ENCODE measurements at places on chromosomes 1 and 21.
A peak's percentile ranks its signal among the peaks of the same experiment; 100 is the strongest.

DNA sequence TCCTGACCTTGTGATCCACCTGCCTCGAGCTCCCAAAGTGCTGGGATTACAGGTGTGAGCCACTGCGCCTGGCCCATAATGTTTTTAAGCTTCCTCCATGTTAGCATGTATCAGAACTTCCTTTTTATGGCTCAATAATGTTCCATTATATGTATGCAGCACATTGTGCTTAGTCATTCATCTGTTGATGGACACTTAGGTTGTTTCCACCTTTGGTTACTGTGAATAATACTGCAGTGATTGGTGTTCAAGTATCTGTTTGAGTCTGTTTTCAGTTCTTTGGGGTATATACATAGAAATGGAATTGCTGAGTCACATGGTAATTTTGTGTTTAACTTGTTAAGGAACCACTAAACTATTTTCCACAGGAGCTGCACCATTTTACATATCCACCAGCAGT is 17.7 kb downstream of the CMPK1 start:
- DNase-seq = no peak

DNA sequence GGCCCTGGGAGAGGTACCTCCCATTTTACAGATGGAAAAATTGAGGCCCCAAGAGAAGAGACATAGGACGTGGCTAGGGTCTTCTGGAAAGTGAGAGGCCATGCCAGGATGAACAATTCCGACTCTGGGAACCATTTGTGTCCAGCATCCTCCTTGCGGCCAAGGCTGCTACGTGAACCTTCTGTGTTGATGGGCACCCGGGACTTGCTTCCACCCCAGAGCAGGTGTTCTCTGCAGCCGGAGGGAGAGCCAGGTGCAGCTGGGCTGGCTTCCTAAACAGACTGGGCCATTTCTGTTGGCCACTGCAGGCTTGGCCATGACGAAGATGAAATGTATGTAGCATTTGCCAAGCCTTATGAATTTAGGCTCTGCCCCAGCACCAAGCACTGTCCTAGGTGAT is 118.9 kb downstream of the PRDM2 start:
- DNase-seq = no peak

DNA sequence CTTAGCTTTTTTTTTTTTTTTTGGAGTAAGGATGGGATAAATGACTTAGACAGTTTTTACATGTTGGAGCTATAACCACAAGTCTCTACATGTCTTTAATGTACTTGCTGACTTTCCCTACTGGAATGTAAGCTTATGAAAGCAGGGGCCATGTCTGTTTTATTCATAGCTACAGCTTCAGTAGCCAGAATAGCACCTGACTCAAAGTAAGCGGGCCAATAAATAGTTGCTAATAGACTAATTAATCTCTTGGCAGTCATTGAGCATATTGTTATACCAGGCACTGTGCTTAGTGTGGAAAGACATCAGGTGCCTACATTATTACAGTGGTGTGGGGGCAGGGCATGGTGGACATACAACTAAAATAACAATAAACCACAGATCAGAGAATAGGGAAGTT is 84.4 kb upstream of the HOOK1 start:
- no peak for DNase-seq

GRCh38 chr1:12150456-12151200 is 16.2 kb upstream of the TNFRSF1B start:
- DNase-seq = no peak

DNA sequence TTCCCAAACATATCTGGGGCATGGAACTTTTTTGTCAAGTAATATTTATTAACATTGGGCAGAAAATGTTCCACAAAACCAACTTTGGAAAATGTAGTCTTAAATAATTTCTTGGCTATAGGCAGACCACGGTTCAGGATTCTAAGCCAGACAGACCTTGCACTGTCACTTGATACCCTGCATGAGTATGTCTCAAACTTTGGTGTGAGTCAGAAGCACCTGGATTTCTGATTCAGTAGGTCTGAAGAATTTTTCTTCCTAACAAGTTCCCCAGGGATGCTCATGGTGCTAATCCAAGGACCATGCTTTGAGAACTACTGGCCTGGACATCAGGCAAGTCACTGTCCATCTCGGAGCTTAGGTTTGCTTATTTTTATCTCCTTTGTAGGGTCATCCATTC is 562.0 kb downstream of the PLPP3 start:
- no peak for DNase-seq

- peak; percentile 37 for DNase-seq
These were observed 16.1 kb downstream of the ENSA start for GRCh38 chr1:150613061-150613920.

GRCh38 chr21:34979383-34979782 is 69.7 kb downstream of the RUNX1 start:
- no peak for DNase-seq

DNA sequence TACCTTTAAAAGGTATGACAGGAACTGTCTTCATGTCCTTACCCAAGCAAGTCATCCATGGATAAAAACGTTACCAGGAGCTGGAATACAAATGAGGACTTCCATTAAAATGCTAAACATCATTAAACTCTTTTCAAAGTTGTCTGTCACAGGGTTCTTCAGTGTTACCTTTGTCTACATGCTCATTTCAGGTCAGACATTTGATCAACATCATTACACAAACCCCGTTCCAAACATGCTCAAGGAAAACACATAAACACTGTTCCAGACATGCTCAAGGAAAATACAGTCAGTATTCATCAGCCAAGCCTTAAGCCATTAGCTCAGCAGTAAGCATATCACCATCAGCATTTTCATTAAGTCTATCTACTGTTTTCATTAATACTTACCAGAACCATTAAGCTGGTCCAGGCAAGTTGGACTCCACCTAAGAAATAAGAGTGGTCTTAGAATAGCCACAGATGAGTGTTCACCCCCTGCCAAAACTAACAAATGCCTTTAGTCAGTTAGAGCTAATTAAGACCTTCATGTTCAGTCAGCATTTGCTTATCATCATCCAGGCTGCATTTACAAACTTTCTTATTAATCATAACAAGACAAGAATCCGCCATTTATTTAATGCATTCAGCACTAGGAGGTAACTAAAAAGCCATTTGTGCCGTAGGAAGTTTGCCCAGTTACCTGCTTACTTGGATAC is 2.2 kb downstream of the GAS5 start:
- DNase-seq = no peak

GRCh38 chr1:206544562-206545257 is 37.4 kb downstream of the RASSF5 start:
- DNase-seq = peak; percentile 84

- no peak for DNase-seq
These were observed 14.3 kb downstream of the ACKR1 start for GRCh38 chr1:159218649-159219636.

GRCh38 chr1:247408100-247408499 is 7.9 kb upstream of the NLRP3 start:
- DNase-seq = no peak

DNA sequence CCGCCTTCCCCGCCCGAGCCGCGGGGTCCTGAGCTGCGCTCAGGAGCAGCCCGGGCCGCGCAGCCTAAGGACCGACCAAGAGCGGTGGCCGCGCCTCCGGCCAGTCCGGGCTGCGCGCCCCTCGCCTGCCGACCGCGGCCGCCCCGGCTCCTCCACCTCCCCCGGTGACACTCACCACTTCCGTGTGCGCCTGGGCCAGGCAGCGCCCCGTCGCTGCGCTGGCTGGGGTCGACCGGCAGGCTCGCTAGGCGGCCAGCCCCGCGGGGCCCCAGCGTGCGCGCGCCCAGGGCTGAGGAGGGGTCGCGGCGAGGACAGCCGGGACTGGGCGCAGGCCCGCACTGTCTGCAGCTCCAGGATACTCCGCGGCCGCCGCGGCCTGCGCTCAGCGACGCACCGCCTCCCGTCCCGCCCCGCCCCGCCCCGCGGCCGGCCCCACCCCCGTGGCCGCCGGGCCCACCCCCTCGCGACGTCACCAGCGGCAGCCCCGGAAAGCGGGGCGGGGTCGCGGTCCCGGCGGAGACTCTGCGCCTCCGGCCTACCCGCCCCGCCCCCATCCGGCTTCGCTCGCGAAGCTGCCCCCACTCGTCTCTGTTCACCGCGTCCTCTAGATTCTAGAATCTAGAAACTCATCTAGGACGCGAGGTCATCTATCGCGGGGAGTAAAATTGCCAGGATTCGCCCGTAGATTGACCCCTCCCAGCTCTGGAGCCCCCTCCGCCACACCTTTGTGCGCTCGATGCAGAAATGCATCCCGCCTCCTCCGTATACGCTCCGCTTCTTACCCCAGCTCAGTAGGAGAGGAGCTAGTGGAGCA is at the start of gene JAK1:
JAK1 (minus strand) TSS at position 392 of the 814 bp plus-strand sequence. CDS start 80,285 bp downstream, outside the sequence.
- DNase-seq = peak; percentile 87

DNA sequence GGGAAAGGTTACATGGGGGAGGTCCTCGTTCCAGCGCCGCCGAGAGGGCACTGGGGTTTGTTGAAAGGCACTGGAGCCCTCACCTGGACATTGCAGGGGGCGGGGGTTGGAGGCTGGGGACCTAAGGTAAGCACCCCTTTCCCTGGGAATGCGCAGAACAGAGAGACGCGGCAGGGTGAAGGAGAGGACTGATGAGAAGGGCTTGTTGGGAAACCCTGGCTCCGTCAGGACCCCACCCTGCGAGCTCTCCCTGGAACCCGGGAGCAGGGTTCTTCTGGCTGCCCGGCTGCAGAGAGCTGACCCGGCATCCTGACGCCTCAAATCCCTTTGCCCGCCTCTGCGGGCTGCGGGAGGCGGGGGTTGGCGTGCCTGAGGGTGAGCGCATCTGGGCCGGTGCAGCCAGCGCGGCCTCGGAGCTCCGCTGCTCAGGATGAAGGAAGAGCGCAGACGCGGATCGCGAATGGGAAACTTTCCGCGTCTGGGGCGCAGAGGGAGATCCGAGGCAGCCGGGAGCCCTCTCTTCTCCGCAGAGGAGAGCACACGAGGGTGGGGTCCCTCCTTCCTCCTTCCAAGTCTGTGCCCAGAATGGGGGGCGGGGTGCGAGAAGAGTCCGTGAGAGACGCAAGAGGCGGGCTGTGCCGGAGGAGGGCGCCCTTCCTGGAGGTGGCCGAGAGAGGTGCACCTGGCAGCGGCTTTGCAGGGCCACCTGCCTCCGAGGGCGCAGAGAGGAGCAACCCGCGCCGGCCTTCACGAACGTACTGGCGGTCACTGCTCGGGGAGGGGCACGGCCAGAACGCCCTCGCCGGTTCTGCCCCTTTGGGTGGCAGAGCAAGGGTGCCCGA is 2.4 kb downstream of the IGSF21 start:
- DNase-seq = no peak

DNA sequence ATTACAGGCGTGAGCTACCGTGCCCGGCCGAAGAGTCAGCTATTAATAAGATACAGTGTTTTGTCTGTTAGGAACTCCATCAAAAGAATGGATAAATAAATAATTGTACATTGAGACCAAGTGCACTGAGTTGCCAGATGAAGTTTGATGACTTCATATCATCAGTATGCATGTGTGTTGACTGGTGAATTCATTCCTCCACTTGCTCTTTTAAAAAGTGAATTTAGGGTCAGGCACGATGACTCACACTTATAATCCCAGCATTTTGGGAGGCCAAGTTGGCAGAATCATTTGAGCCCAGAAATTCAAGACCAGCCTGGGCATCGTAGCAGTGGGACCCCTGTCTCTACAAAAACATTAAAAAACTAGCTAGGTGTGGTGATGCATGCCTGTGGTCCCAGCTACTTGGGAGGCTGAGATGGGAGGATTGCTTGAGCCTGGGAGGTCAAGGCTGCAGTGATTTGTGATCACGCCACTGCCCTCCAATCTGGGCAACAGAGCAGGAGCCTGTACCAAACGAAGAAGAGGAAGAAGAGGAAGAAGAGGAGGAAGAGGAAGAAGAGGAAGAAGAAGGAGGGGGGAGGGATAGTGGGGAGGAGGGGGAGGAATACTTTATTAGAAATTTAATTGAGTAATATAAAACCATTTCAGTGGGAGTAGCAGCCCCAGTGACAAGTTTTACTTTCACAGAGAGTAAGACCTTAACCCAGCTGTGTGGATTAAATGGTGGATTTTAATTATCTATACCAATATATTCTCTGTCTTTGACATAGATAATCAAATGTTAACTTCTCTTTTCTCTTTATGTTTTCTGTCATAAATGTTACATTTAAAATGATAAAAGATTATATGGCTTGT is 74.9 kb downstream of the CCDC18 start:
- no peak for DNase-seq

- no peak for DNase-seq
These were observed 4.7 kb downstream of the SLC1A7 start for GRCh38 chr1:53137729-53138128.

GRCh38 chr21:28781602-28782276 is 210.9 kb downstream of the LTN1 start:
- no peak for DNase-seq

- DNase-seq = no peak
These were observed 108.9 kb upstream of the GJB5 start for GRCh38 chr1:34645919-34646318.

DNA sequence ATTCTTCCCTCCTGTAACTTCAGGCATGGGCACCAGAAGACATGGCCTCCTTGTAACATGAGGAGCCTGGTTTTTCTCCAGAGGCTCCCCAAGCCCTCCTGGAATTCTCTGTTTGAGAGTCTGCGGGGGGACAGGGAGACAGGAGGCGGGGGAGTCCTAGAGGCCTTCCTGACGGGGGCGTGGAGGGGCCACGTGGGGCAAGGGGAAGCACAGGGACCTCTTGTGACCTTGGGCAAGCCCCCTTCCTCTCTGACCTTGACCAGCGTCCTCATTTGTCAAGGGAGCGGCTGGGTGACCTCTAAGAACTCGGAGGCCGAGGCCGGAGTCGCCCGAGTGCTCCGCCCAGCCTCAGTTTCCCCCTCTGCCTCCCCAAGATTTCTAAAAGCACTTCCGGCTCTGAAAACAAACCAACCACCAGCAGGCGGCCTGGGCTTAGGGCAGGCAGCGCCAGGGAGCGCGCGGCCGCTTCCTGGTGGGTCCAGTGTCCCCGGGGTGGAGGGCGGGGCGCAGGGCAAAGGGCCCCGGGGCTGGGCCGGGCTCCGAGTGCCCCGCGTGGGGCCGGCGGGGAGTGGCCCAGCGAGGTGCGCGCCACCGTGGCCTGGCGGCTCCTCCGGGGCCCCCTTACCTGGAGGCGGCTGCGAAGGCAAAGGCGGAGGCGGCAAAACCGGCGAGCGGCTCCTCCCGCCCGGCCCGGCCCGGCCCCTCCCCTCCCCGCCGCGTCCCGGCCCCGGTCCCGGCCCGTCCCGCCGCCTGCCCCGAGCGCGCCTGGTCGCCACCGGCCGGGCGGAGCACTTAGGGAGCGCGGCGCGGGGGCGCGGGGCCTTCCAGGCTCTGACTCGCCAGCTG is at the start of gene TMCO4:
TMCO4 (minus strand) TSS at position 687 of the 846 bp plus-strand sequence. CDS start 19,158 bp downstream, outside the sequence.
- DNase-seq = peak; percentile 31

- no peak for DNase-seq
These were observed 47.9 kb downstream of the SLC66A1 start for GRCh38 chr1:19360016-19360415.

GRCh38 chr1:120133228-120133927 is 42.9 kb downstream of the SEC22B start:
- no peak for DNase-seq

- no peak for DNase-seq
These were observed 27.7 kb downstream of the VASH2 start for GRCh38 chr1:212977781-212978645.

- DNase-seq = no peak
These were observed 530.2 kb downstream of the PTPRC start for GRCh38 chr1:199168888-199169585.

- DNase-seq = no peak
These were observed 3.2 kb downstream of the EDARADD start for GRCh38 chr1:236397173-236397759.

Data from activated CD4-positive, alpha-beta T cell treated with anti-CD3 and anti-CD28 coated beads for 24 hours (primary cell).